Vagina (tissue), 2 donors: ENCODE measurements at places on chromosomes 7 and 10. TPM values are rescaled to one million over a fixed set of nuclear protein-coding genes. Genes with fewer than 3 reads are reported as not detected.

DNA sequence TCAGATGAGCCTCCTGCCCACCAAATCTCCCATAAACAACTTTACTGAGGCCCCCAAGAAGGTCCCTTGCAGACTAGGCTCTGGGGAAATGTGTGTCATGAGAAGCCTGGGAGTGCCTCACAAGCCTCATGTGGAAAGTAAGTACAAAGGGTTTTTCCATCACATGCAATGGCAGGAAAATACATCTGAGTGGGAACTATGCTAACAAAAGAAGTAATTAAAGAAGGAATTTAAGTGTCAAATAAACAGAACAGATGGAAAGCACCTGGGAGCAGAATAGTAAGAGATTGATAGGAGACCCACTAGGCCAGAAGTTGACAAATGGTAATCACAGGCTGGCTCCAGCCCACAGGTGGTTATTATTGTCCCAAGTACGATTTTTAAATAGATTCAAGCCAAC is 20.5 kb downstream of the GSAP start:
- no peak for DNase-seq

GRCh38 chr7:152859781-152860191 is 100.2 kb downstream of the ACTR3B start:
- no peak for DNase-seq

DNA sequence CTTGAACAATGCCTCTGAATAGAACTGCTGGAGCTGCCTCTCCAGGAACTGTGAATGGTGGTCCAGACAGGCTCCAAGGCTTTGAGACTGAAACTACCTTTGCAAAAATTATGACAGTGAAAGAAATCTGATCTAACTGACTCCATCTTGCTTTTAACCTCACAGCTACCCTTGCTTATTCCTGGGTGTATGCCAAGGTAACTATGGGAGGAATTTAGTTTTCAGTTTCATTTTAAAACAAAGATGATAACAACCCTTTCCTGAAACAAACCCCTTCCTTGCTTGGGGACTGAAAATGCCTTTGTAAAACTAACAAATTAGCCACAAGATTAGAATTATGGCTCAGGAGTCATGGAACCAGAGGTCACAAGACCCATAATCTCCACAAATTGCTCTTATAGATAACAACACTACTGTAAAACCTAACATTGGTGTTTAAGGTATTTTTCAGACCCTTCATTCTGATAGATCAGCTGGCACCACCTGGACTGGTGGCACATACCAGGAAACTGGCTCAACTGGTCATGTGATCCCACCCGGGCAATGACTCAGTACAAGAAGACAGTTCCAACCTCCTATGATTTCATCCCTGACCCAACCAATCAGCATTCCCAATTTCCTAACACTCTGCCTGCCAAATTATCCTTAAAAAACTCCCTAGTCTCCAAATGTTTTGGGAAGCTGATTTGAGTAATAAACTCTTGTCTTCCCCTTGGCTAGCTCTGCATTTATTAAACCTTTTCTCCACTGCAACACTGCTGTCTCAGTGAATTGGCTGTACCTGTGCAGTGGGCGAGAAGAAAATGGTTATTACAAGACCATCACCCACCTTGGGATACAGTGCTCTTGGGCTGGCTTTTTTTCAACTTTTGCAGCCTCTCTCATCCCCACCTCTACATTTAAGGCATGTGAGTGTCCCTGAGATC is 608.1 kb downstream of the TYW1 start:
- DNase-seq: no peak

DNA sequence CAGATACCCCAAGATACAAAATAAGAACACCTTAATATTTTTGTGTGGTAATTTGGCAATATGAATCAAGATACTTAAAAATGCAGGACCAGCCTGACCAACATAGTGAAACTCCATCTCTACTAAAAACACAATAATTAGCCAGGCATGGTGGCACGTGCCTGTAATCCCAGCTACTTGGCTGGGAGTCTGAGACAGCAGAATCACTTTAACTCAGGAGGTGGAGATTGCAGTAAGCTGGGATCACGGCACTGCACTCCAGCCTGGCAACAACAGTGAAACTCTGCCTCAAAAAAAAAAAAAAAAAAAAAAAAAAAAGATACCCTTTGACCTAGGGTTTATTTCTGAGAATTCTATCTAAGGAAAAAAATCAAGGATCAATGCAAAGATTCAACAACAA is 450.7 kb downstream of the SORCS1 start:
- DNase-seq: no peak

Gene PAPOLB
- total RNA-seq: not detected

Gene SLC26A4
- total RNA-seq: not detected

Gene AVPI1
- 125 TPM for total RNA-seq

Gene MYL10
- total RNA-seq: not detected

Gene TAS2R41
- total RNA-seq: not detected
